ENCODE measurements at places on chromosomes 5 and 9. TPM values are rescaled to one million over a fixed set of nuclear protein-coding genes. Genes with fewer than 3 reads are reported as not detected.

Gene GLDC
- total RNA-seq: 3.1 TPM

Gene AK8
- 8.3 TPM for total RNA-seq

Gene IGFBPL1
- not detected for total RNA-seq

Gene KCNN2
- total RNA-seq: 3.2 TPM

Gene TMEM252
- not detected for total RNA-seq

GRCh38 chr5:10586008-10586407 is 22.1 kb downstream of the ANKRD33B start:
- DNase-seq: no peak

GRCh38 chr5:107937204-107937603 is 266.5 kb upstream of the EFNA5 start:
- DNase-seq: no peak

- no peak for DNase-seq
These were observed 48.4 kb downstream of the PPARGC1B start for GRCh38 chr5:149778303-149779123.

- no peak for DNase-seq
These were observed 325.0 kb upstream of the MSX2 start for GRCh38 chr5:174399411-174399810.

GRCh38 chr5:147892696-147893296 is 13.5 kb downstream of the C5orf46 start:
- peak; percentile 79 for DNase-seq

- DNase-seq: no peak
These were observed 6.2 kb downstream of the COL27A1 start for GRCh38 chr9:114161513-114161912.

- DNase-seq: peak; percentile 54
These were observed 617.8 kb downstream of the PDE4D start for GRCh38 chr5:59275510-59276324.

GRCh38 chr5:44246986-44247385 is 142.2 kb downstream of the FGF10 start:
- DNase-seq: no peak

GRCh38 chr5:169856571-169856970 is 123.7 kb downstream of the INSYN2B start:
- no peak for DNase-seq

- no peak for DNase-seq
These were observed 68.9 kb upstream of the EQTN start for GRCh38 chr9:27365707-27366376.

GRCh38 chr5:149381986-149382338 is 2.9 kb upstream of the IL17B start:
- DNase-seq: peak; percentile 85

DNA sequence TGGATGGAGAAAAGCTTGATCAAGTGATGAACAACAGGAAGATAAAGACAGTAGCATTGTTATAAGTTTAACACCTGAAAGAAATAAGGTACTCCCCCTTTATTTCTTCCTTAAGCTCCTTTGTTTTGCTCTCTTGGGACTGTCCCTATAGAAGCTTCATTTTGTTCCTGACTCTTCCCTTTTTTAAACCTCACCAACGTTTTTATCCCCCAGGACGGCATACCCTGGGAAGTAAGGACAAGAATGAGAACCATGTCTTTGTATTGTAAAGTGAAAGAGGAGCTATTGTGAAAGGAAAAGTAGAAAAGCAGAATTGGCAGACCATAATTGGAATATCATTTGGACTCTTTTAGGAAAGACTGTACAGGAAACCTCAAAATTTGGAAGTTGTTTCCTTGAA is 1368.6 kb upstream of the C9orf72 start:
- DNase-seq: no peak

DNA sequence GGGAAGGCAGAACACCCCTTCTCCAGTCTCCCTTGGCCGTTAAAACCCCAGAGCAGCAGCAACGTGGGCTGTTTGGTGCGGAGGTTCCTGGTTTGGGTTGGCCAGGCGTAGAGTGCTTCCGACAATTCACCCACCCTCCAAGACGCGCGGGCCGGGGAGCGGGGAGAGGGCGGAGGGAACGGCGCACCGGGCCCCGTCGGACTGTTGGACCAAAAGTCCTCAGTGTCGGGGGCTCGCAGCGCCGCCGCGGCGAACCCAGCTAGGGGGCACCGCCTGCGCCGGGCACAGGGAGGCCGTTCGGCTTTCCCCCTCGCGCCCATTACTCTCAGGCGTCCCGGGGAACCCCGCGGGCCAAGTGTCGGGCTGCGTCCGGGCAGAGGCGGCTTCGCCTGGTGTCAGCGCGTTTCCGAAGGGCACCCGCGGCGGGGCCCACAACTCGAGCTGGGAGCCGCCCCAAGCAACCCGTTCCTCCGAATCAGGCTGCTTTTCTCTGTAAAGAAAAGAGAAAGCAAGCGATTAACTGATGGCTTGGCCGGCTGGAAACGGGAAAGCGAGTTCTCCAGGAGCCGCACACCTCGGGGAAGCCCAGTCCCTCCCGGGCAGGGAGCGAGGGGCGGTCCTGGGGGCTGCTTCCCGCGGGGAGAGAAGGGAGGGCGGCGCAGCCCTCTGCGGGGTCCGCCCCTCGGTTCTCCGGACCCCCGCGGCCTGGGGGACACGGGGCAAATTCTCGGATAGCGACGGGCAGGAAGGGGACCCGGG is 145.5 kb downstream of the ERCC6L2 start:
- DNase-seq: no peak

GRCh38 chr5:100646011-100646410 is 110.8 kb downstream of the FAM174A start:
- no peak for DNase-seq

DNA sequence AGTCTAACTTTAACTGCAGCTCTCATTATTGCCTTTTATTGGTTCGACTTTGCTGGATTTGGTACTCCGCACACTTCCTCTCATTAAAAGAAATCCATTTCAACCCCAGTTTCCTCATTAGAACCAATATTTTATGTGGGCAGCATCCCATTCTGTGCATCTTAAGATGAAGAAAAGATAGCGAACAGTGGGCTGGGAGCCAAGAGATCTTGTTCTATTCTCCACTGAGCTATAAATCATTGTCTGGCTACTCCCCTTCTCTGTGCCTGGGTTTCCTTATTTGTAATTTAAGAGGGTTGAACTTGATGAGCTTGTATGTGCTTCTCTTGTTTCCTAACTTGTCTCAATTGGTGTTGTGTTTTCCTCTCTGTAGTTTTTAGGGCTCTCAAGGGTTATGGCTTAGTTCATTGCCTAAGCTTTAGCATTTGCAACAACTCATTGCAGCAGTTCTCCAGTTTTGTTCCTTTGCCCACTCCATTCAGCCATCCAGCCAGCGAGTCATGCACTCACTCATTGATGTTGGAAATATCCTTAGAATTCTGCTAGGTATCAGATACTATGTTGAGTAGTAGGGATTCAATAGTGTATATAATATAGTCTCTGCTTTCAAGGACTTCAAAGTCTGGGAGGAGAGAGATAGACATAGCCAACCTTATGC is 273.3 kb upstream of the TNC start:
- DNase-seq: no peak

DNA sequence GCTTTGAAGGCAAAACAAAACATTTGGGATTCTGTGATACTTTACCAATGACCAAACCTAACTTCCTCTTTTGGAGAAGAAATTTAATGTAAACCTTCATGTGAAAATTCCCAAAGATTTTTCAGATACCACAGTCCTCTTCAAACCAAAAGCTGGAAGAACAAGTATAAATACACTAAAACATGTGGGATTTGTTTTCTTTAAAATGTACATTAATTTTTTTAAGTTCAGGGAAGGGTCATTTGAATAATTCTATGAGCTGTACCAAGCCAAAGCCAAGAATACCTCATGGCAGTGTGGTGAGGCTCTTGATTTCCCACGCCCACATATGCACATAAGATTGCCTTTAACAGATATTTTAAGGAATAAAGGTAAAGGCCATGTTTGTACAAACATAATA is 28.4 kb upstream of the ITGA1 start:
- DNase-seq: no peak

GRCh38 chr5:139178589-139178917 is 19.6 kb downstream of the SIL1 start:
- DNase-seq: no peak

GRCh38 chr9:18368206-18368605 is 105.7 kb upstream of the ADAMTSL1 start:
- no peak for DNase-seq

DNA sequence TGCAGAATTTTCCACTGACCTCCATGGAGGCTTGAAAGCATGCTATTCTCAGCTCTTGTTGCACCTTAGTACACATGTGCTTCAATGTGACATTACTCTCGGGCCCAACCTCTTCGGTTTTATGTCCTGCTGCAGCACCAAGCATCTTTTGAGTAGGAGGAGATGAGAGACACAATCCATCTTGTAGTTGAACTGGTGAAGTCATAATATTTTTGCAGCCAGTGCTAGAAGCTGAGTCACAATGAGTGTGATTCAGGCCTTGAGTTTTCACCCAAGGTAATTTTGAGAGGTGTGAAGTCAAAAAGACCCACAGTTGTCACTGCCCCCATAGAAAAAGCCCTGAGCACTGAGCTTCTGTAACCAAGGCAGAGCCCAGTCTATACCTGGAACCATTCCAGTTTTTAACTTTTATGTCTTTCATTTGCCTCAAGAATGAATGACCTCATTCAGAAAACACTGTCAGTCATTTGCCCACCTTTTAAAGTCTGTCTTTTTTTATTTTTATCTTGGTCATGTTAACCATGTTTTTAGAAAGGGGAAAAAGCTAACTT is 117.7 kb downstream of the ZNF462 start:
- no peak for DNase-seq

- DNase-seq: no peak
These were observed 487.1 kb downstream of the TLE1 start for GRCh38 chr9:81202292-81202691.

DNA sequence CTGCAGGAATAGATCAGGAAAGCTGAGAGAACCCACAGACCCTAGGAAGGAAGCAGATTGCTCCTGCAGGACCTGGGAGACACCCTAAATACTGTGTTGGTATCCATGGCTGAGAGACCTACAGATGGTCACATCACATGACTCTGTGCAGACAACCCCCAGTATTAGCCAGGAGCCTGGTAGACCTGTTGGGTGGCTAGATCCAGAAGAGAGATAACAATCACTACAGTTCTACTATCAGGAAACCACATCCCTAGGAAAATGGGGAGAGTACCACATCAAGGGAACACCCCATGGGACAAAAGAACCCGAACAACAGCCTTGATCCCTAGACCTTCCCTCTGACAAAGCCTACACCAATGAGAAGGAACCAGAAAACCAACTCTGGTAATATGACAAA is 24.2 kb upstream of the MELK start:
- no peak for DNase-seq

- DNase-seq: no peak
These were observed 96.3 kb downstream of the CFAP95 start for GRCh38 chr9:69916950-69917349.

DNA sequence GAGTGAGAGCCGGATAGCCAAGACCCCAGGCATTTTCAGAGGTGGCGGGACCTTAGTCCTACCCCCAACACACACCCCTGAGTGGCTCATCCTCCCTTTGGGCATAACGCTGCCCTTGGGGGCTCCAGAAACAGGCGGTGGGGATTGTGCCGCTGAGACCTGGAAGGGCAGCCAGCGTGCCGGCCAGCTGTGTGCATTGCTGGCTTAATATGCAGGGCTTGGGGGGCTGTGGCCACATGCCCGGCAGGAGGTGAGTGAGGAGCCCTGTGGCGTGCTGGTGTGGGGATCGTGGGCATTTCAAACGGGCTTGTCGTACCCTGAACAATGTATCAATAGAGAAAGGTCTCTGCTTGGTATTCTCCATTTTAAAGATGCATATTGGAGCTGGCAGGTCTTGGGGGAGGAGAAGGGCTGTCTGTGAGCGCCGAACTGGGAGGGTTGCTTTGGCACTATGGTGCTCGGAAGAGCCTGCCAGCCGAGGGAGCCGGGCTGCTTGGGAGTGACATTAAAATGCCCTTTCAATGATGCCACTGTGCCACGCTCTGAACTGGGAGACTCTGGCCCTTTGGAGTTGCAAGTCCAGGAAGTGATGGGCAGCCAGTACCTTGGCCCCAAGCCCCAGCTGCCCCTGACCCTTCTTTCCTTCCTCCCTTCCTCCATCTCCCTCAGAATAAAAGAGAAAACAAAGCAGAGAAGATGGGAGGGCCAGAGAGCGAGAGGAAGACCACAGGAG is 11.2 kb upstream of the OLFM1 start:
- DNase-seq: no peak

DNA sequence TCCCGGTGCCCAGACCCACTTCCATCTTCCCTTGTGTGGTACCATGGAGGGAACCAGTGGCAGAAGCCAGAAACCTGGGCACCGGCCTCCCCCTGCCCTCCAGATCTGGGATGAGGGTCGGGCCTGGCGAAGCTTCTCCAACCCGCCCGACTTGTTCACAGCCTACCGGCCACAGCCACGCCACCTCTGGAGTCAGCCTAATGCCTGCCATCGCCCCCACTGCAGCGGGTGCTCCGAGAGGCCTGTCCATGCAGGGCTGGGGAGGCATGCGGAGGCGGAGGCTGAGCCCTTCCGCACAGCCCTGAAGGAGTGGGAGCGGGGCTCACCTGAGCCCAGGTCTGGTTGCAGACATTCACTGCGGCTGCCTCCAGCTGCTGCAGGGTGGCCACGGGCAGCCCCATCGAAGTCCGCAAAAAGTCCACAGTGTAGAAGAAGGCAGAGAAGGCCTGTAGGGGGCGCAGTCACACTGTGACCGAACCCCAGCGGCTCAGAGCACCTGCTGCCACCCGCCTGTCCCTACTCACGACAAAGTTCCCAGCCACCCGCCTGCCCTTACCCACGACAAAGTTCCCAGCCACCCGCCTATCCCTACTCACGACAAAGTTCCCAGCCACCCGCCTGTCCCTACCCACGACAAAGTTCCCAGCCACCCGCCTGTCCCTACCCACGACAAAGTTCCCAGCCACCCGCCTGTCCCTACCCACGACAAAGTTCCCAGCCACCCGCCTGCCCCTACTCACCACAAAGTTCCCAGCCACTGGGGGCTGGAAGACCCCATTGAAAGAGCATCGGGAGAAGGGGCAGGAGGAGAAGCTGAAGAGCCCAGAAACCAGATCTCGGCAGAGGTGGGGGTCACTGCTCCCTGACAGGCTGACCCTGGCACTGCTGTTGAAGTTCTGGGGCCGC is 3.8 kb upstream of the NPDC1 start:
- peak; percentile 56 for DNase-seq

Measured in upper lobe of left lung (tissue), 6 donors.